ENCODE measurements at places on chromosomes 13 and 19. TPM values are rescaled to one million over a fixed set of nuclear protein-coding genes. Genes with fewer than 3 reads are reported as not detected.

- DNase-seq, result no peak
Observed at GRCh38 chr19:54096617-54097106, 3.9 kb downstream of the OSCAR start.

- no peak for DNase-seq
Observed at GRCh38 chr13:39822437-39822836, 167.0 kb downstream of the COG6 start.

- DNase-seq, result no peak
Observed at GRCh38 chr19:3276341-3276799, 51.9 kb downstream of the CELF5 start.

- DNase-seq, result no peak
Observed at GRCh38 chr19:50646074-50646807, 3.0 kb upstream of the C19orf81 start.

- no peak for DNase-seq
Observed at GRCh38 chr13:110447058-110447511, 114.4 kb downstream of the RAB20 start.

- no peak for DNase-seq
Observed at GRCh38 chr13:106573284-106573846, 5.4 kb upstream of the ARGLU1 start.

The MEDAG gene
- total RNA-seq, result not detected

The YIF1B gene
- total RNA-seq, result 26.1 TPM

The COX7A1 gene
- total RNA-seq, result not detected

All from naive thymus-derived CD4-positive, alpha-beta T cell (primary cell).